Naive thymus-derived CD4-positive, alpha-beta T cell (primary cell): ENCODE measurements at places on chromosomes 12 and 14. TPM values are rescaled to one million over a fixed set of nuclear protein-coding genes. Genes with fewer than 3 reads are reported as not detected.
A peak's percentile ranks its signal among the peaks of the same experiment; 100 is the strongest.

Gene STAC3
- polyA plus RNA-seq, result not detected

Gene LBHD2
- polyA plus RNA-seq, result not detected

Gene CLEC4E
- not detected for polyA plus RNA-seq

Gene GSG1
- polyA plus RNA-seq, result not detected

DNA sequence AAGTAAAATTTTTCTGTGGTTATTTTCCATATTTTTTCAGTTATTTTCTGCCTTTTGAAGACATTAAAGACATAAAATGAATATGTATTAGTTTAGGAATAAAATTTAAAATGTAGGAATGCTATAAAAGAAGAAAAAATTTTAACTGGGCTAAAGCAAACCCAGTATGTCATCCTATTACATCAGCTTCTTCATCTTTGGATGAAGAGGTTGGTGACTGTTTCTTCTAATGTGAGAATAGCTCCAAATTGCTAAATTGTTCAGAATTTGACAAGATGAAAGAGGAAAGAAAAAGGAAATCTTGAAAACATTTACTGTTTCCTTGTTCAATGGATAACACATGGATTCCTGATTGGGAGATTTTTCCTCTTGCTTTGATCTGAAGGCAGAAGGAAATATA is 52.7 kb upstream of the PZP start:
- no peaks in the 10 kb centered on the region for H3K4me1 ChIP-seq
- no peak overlapping the region for H3K4me3 ChIP-seq
- H3K27ac ChIP-seq, result no peak overlapping the region
- DNase-seq, result no peak

DNA sequence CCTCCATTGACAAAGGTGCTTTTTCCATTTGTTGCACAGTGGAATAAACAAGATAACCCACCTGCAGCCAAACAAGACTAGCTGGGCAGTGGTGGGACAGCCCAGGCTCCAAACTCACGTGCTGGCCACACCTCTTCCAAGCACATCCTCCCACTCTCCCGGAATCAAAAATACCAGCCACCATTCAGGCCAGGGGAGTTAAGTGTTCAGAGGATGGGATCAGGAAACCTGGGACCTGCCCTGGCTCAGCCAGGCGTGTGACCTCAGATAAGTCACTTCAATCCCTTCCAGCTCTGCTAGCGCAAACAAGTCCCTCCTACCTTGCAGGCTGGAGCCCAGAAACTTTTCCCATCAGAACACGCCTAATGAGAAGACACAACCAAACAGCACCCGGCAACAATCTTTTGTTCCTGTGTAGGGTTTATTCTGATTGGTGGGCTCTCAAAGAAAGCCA is 43.3 kb downstream of the ACTN1 start:
- no peak overlapping the region for H3K27ac ChIP-seq
- no peaks in the 10 kb centered on the region for H3K36me3 ChIP-seq
- no peak for DNase-seq
- no peaks in the 10 kb centered on the region for H3K4me1 ChIP-seq

DNA sequence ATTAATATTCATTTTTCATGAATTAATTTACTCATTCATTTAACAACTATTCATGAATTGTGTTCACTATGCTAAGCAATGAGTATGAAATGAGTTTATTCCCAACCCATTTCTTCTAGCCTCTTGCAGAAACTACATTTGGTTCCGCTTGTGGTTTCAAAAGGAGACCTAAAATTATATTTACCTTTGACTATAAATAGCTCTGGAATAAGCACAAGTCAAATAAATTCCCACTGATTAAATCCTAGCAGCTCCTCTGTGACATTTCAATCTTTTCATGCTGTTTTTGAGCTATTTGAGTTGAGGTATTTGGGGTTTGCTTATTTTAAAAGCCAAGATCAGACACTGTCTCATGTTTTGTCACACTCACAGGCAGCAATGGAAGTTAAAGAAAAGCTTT is 46.9 kb downstream of the DUSP6 start:
- H3K4me3 ChIP-seq, result no peak overlapping the region
- H3K36me3 ChIP-seq, result no peaks in the 10 kb centered on the region
- no peak overlapping the region for H3K27ac ChIP-seq
- H3K27me3 ChIP-seq, result no peaks in the 10 kb centered on the region

GRCh38 chr14:57686304-57686703 is 179.6 kb downstream of the SLC35F4 start:
- DNase-seq, result no peak
- H3K4me3 ChIP-seq, result no peak overlapping the region
- no peaks in the 10 kb centered on the region for H3K36me3 ChIP-seq
- H3K27ac ChIP-seq, result no peak overlapping the region
- H3K4me1 ChIP-seq, result no peaks in the 10 kb centered on the region

DNA sequence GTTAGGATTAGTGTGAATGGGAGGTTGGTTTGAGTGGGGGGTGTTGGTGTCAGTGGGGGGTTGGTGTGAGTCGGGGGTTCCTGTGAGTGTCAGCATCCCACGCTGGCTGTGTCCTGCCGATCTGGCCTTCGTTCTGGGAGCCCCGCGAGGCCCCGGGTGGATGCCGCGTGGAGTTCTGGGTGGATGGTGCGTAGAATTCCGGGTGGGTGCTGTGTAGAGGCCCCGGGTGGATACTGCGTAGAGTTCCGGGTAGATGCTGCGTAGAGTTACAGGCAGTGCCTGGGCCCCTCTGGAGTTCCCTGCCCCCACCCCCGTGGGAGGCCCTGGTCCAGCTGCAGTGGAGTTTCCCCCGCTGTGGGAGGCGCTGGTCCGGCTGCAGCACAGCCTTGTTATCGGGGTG is 8.7 kb downstream of the NOC4L start:
- peaks cover 4% of the 10 kb centered on the region for H3K4me1 ChIP-seq
- H3K4me3 ChIP-seq, result no peak overlapping the region
- no peak for DNase-seq
- H3K27ac ChIP-seq, result no peak overlapping the region

GRCh38 chr12:115979851-115980250 is 297.6 kb downstream of the MED13L start:
- DNase-seq, result no peak
- no peaks in the 10 kb centered on the region for H3K27me3 ChIP-seq
- peaks cover 7% of the 10 kb centered on the region for H3K36me3 ChIP-seq
- no peak overlapping the region for H3K4me3 ChIP-seq
- no peak overlapping the region for H3K27ac ChIP-seq
- no peaks in the 10 kb centered on the region for H3K4me1 ChIP-seq

DNA sequence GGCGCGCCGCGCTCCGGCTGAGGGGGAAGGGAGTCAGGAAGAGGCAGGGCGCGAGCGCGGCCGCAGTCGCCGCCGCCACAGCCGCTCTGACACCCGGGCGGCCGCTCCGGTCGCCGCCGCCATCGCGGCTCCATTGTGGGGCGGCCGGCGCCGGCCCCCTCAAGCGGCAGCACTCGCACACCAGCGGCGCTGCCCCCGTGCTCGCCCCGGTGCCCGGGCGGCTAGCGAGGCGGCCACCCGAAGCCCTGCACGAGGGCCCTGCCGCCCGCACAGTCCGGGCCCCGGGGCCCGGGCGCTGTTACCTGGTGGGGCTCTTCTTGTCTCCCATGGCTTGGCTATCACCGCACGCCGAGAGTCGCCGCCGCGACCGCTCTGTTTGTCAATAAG is 202 bp downstream of the YAF2 start:
- peak; percentile 62 for DNase-seq
- peak overlapping the region; percentile 58 for H3K4me3 ChIP-seq
- peaks cover 18% of the 10 kb centered on the region for H3K4me1 ChIP-seq
- H3K36me3 ChIP-seq, result no peaks in the 10 kb centered on the region

DNA sequence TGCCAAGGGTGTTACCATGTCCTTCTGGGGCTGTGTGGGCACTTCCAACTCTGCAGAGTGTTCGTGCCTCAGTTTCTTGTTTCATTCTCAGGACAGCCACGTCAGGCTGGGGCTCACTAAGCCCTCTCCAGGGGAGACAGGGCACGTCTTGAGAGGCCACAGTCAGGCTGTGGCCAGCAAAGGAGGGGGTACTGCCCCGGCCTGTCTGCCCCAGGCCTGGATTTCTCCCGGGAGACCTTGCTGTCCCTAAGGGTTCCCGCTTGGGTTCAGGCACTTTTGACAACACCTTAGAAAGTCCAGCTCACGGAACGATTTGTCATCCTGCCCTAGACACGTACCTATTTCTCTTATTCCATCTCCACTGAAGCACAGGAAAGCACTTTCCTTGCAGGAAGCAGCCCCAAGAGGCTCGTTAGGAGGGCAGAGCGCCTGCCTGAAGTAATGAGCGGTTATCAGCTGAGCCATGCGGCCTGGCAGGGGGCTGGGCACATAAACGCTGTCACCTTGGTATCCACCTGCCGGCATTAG is 290.4 kb upstream of the RTL1 start:
- H3K27ac ChIP-seq, result no peak overlapping the region
- no peak overlapping the region for H3K4me3 ChIP-seq
- DNase-seq, result no peak
- no peaks in the 10 kb centered on the region for H3K36me3 ChIP-seq

- no peak for DNase-seq
- H3K27ac ChIP-seq, result no peak overlapping the region
- no peaks in the 10 kb centered on the region for H3K36me3 ChIP-seq
- no peaks in the 10 kb centered on the region for H3K4me1 ChIP-seq
- no peak overlapping the region for H3K4me3 ChIP-seq
Observed at GRCh38 chr12:23929906-23930305, 19.6 kb downstream of the SOX5 start.

DNA sequence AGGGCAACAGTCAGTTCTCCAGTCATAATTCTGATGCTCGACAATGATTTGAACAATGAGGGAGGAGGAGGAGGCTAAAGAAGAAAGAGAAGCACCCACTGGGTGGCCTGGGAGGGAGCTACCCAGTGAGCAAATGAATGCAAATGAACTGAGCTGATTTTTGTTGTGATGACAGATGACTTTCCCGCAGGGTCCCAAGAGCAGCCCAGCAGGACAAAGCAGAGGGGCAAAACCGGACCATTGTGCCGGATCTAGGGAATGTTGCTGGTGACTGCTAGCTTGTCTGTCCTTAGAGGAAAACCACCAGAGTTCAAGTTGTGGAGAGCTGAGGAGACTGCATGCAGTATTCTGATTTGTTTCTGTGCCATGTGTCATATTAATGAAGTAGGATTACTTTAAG is 162.8 kb downstream of the MON2 start:
- H3K4me3 ChIP-seq, result no peak overlapping the region
- H3K36me3 ChIP-seq, result no peaks in the 10 kb centered on the region
- H3K27me3 ChIP-seq, result peaks cover 11% of the 10 kb centered on the region
- no peak for DNase-seq

DNA sequence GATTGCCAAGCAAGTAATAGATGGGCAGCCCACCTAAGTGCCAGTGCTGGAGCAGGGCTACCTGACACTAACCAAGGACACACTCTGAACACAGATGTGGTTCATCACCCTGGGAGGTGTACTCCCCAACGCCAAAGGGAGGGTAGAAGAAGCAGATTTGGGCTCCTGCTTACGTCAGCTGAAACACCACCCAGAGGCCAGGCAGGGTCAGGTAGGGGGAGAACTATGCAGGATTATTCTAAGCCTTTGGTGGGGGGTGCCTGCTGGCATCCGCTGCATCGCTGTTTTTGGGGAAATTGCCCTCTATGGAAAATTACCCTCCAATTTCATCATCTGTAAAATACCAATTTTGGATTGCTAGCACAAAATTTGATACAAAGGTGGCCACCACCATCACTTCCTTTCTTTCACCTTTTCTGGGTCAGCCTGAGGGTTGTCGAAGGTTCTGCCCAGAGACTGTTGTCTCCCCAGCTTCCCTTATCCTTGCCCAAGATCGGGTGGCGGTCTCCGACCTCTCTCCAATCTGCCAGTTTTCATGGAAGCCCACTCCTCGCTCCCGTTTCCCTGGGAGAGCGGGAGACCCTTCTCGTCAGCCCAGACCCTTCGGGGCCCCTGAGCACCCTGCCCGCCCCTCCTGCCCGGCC is 535 bp downstream of the BIN2 start:
- H3K4me1 ChIP-seq, result peaks cover 71% of the 10 kb centered on the region
- peak overlapping the region; percentile 95 for H3K27ac ChIP-seq
- no peaks in the 10 kb centered on the region for H3K36me3 ChIP-seq
- no peaks in the 10 kb centered on the region for H3K27me3 ChIP-seq
- H3K4me3 ChIP-seq, result peak overlapping the region; percentile 58

GRCh38 chr12:93335603-93336162 is 42.0 kb upstream of the NUDT4 start:
- H3K36me3 ChIP-seq, result no peaks in the 10 kb centered on the region
- H3K27ac ChIP-seq, result no peak overlapping the region
- no peak for DNase-seq
- H3K4me3 ChIP-seq, result no peak overlapping the region
- no peaks in the 10 kb centered on the region for H3K27me3 ChIP-seq
- no peaks in the 10 kb centered on the region for H3K4me1 ChIP-seq

DNA sequence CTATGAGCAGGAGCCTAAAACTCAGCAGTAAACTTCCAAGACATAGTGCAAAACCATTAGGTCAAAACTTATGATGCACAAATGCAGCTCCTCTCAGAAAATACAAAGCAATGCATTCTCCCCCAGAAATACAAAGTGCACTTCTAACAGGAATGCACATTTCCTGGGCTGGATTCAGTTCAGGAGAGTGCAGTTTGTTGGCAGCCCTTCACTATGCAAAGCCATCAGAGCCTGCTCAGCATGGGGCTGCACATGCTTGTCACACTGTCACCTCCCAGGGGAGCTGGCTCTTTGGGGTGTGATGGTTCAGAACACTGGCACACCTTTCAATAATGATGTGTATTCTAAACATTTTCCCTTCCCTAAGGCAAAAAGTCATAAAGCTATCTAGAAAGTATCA is 110.4 kb downstream of the KCNK10 start:
- H3K4me1 ChIP-seq, result no peaks in the 10 kb centered on the region
- H3K27ac ChIP-seq, result no peak overlapping the region
- no peaks in the 10 kb centered on the region for H3K27me3 ChIP-seq
- no peaks in the 10 kb centered on the region for H3K36me3 ChIP-seq

GRCh38 chr14:36582874-36583241 is 444 bp upstream of the NKX2-8 start:
- H3K27me3 ChIP-seq, result peaks cover 10% of the 10 kb centered on the region
- no peak overlapping the region for H3K27ac ChIP-seq
- no peaks in the 10 kb centered on the region for H3K36me3 ChIP-seq
- no peak for DNase-seq
- H3K4me3 ChIP-seq, result no peak overlapping the region

DNA sequence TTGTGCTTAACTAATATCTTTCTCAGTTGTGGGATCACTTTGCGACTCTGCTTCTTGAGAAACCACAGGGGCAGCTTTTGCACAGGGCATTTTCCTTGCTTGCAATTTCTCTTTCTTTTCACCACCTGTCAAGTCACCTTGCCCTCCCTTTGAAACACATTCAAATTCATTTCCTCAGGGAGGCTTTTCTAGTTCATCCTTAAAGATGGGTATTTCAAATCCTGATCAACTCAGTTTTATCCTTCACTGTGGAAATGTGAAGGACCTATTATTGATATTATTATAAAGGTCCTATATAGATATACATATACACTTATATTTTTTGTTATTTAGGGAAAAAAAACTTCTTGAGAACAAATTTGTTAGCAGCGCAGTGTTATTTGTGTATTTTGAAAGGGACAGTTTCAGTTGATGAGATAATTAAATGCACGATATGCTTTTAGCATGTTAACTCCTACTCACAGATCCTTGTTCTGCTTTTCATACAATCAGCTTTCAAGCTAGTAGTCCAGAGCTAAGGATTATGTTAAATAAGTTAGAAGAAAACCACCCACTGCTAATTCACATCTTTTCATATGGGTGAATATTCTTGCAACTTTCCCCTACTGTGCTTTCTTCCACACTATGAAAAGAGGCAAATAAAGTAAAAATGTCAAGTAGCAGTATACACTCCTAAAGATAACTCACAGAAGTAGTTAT is 501.4 kb upstream of the RGS6 start:
- DNase-seq, result no peak
- H3K36me3 ChIP-seq, result no peaks in the 10 kb centered on the region
- H3K27me3 ChIP-seq, result no peaks in the 10 kb centered on the region
- H3K4me1 ChIP-seq, result no peaks in the 10 kb centered on the region
- H3K27ac ChIP-seq, result no peak overlapping the region

- H3K4me3 ChIP-seq, result no peak overlapping the region
- H3K27ac ChIP-seq, result no peak overlapping the region
- no peaks in the 10 kb centered on the region for H3K27me3 ChIP-seq
- H3K36me3 ChIP-seq, result no peaks in the 10 kb centered on the region
- DNase-seq, result no peak
Observed at GRCh38 chr12:93198086-93198485, 179.6 kb upstream of the NUDT4 start.
